HuH-7 (cell line): ENCODE measurements at places on chromosomes 6 and 20.

GRCh38 chr20:19487420-19487819, 270.6 kb upstream of the RIN2 start:
- DNase-seq = no peak

GRCh38 chr20:32772046-32772445, 9.9 kb downstream of the DNMT3B start:
- no peak for DNase-seq

- no peak for DNase-seq
Measured at GRCh38 chr20:1901704-1902103, 6.5 kb downstream of the SIRPA start.

DNA sequence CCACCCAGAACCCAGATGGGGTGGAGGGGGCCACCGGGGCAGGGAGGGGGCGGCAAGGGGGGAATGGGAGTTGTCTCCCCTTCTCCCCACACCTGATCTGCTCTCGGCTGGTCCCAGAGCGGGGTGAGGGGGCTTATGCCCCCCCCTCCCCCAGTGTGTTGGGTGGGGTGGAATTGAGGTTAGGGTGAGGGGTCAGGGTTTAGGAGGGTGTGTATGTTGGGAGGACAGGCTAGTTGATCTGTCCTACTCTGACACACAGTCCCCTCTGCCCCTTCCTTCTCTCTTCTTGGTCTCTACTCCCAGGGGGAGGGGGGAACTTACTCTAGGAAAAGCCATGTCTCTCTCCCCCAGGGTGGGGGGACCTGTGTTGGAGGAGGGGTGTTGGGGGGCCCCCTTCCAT, 1.9 kb upstream of the ZBTB9 start:
- no peak for DNase-seq

- no peak for DNase-seq
Measured at GRCh38 chr6:41370488-41371111, 35.2 kb downstream of the NCR2 start.
